ENCODE measurements at places on chromosomes 1 and 21.

DNA sequence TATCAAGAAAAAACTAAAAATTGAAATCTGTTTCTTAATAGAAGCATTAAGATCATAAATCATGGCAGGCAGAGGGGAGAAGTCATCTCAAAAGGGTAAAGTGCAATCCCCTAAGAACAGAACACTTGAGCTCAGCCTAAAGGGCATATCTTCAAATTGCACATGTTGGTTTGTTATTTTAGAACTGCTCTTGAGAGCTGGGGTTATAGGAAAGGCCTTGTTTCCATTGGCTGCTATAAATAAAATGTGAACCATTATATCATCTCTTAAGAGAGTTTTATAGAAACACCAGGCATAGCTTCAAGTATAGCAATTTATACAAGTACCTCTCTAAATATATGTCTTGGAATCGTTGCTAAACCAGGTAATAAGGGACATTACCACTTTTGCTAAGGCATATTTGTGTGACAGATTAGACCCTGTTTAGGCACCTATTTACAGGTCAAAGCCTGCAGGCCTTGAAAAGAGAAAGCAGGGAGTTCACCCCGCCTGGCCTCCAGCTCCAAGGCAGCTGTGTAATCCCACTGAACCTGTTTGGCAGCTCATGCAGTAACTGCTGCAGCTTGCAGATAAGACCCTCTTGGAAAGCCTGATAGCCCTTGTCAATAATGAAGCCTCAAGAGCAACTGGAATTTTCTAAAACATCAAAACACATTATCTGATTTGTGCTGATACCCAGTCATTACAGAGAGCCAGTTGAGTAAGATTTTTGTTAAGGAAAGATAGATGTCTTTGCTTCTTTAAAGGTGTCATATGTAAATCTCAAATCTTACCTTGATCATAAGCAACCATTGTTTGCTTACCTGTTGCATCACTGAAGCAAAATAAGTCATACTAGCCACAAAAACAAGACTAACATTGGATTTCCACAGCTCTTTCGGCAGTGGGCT is 24.2 kb upstream of the SYDE2 start:
- no peak for DNase-seq

GRCh38 chr1:89259283-89259971 is 13.2 kb downstream of the GBP5 start:
- DNase-seq = no peak

GRCh38 chr1:203172184-203173010 is 3.2 kb downstream of the MYBPH start:
- DNase-seq = no peak

- no peak for DNase-seq
Measured at GRCh38 chr1:10834770-10835412, 38.4 kb upstream of the CASZ1 start.

DNA sequence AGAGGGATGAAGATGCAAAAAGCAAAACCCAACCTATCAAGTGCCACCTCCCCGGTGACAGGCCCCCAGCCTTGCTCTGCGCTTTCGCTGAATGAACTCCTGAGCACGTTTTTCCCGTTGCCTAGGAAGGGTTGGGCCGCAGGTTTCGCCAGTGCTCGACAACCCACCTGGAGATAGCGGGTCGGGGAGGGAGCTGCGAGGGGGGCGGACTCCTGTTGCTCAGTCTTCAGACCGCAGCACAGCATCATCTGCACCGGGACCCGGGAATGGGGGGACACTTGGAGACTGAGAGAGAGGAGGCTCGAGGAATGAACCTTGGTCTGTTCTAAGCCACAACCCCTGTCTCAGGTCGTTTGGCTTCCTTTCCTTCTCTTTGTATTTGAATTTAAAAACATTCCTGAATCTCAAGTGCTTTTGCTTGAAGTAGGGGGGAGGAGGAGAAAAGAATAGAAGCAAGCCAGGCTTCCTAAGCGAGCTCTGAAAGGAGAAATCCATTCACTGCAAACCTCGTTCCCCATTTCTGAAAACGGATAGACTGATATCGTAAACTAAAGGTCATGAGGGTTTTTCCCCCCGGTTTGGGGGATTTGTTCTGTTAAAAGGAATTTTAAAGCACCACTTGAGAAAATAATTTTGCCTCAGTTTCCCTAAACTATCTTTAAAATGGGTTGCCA is 1.2 kb downstream of the AK5 start:
- DNase-seq = no peak

DNA sequence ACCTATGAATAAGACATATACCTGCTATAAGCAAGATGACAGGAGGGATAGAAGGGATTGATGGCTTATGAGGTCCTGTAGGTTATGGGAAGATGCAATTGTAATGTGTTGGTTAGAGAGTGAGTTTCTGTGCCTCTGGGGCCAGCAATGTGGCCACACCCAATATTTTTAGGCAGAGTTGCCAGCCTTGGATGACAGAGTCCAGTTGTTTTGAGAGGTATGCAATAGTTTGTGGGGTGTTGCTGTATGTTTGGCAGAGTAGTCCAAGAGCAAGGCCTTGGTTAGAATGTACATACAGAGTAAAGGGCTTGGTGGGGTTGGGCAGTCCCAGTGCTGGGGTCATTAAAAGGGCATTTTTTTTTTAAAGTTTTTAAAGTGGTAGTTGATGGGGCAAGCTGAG is 36.6 kb upstream of the PLA2G5 start:
- no peak for DNase-seq

- no peak for DNase-seq
Measured at GRCh38 chr1:66642992-66643391, 109.0 kb downstream of the SGIP1 start.

- no peak for DNase-seq
Measured at GRCh38 chr1:191707288-191707687, 451.0 kb upstream of the RGS18 start.

GRCh38 chr1:190880352-190880751 is 402.7 kb upstream of the BRINP3 start:
- DNase-seq = no peak

GRCh38 chr1:240414237-240414636 is 197.7 kb downstream of the GREM2 start:
- DNase-seq = peak; percentile 66

GRCh38 chr1:24636661-24637357 is 6.3 kb upstream of the SRRM1 start:
- no peak for DNase-seq

DNA sequence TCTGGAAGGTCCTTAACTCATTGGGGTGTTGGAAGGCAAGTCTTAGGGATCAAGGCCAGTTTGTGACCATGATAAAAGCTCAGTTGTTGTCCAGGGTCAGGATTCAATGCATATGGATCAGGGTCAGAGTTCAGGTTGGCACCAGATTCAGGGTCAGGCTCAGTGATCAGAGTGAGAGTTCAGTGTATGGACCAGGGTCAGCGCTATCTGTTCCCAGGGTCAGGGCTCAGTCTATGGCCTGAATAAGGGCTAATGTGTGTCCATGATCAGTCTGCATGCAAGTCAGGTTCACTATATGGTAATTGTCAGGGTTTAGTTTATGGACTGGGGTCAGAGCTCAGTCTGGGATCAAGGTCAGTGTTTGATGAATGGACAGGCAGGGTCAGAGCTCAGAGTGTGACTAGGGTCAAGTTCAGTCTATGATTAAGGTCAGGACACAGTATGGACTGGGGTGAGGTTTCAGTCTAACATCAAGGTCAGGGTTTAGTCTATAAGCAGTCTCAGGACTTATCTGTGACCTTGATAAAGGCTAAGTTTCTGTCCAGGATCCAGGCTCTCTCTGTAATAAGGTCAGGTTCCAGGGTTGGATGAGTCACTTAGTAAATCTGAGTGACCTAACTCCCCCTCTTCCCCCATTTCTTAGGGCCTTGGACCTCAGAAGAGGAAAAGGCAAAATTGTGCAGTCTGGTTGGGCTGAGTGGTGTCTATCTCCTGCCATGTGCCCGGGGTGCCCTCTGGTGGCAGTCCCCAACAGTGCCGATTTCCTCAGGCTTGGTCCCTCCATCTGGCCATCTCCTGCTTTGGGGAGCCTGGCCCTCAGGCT is 23.8 kb downstream of the KNCN start:
- peak; percentile 47 for DNase-seq

DNA sequence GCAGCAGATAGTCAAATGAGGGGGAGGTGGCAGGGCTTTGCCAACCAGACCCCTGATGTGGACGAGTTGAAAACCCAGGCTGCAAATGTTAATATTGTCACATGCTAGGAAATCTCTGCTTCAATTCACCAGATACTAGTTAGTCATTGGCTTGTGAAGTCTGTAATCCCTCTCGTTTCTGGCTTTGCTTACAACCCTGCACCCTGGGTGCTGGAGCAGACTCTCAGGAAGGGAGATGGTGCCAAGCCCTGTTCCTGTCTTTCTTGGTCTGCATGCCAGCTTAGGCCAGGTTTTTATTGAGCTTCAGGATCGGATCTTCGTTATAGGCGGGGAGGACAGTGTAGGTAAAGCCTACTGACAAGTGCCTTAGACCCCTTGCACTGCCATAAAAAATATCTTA is 53.3 kb downstream of the MDM4 start:
- no peak for DNase-seq

- no peak for DNase-seq
Measured at GRCh38 chr1:200471739-200472138, 61.9 kb upstream of the ZNF281 start.

DNA sequence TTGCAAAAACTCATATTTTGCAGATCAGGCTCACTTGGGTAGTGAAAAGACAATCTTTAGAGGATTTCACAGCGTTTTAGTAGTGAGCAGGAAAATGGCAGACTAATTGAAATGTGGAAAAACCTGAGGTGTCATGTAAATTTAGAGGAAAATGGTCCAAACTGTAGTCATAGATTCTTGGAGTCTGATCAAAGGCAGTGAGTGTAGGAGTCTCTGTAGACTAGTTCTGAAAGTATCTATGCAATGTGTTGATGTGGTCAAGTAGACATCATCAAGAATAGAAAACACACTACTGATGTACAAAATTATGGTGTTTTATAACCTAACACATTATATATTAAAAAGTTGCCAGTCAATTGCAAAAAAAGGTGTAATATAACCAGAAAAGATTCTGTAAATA is 143.2 kb upstream of the C1orf105 start:
- DNase-seq = no peak

GRCh38 chr1:228270032-228270431 is 62.2 kb downstream of the OBSCN start:
- DNase-seq = no peak

- DNase-seq = no peak
Measured at GRCh38 chr1:224675590-224675989, 59.5 kb downstream of the CNIH3 start.

GRCh38 chr1:240993004-240993403 is 364.0 kb downstream of the RGS7 start:
- no peak for DNase-seq

- peak; percentile 24 for DNase-seq
Measured at GRCh38 chr1:14794136-14794768, 195.8 kb downstream of the KAZN start.

DNA sequence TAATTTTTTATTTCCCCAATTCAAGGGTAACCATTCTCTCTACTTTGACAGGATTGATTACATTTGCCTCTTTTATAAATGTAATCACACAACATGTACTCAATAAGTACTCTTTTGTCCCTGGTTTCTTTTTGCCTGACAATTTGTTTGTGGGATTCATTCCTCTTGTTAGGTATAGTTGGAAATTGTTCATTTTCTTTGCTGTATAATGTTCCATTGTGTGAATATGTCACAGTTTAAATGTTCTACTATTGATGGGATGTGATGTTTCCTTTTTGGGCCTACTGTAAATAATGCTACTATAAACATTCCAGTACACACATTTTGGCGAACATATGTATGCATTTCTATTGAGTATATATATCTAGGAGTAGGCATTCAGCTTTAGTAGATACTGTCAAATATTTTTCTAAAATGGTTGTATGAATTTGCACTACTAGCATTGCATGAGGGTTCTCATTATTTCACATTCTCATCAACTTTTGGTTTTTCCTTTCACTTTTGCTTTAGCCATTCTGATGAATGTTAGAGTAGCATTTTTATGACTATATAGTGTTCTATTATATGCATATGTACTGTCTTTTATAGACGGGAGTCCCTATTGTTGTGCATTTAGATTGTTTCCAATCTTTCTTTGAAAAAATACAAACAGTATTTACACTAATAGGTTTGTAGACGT is 35.0 kb upstream of the PRKACB start:
- no peak for DNase-seq

- no peak for DNase-seq
Measured at GRCh38 chr1:91827087-91827458, 58.9 kb downstream of the TGFBR3 start.

GRCh38 chr1:24786191-24786590 is 40.9 kb downstream of the CLIC4 start:
- no peak for DNase-seq

- no peak for DNase-seq
Measured at GRCh38 chr1:211684791-211685190, 9.4 kb upstream of the NEK2 start.

DNA sequence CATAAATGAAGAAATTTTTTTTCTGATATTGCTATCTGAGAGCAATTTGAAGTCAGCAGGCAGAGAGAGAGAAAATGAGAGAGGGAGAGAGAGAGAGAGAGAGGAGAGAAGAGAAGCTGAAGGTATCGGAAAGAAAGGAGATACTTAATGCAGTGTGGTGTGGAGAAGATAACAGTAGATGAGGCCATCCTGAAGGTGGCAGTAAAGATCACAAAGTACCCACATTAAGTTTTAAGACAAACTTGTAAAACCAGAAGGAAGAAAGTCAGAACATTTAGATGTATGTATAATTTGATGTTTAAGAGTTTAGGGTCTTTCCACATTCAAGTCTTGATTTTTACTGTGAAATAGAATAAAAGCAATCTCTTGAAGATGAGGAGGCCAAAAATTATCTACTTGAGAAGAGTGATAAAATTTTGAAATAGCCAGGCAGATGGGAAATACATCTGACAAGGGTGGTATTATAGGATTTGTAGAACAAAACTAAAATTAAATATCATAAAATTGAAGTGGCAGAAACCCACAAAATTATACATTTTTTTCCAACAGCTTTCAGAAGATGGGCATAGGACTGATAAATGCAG is 1753.4 kb downstream of the MRPL39 start:
- no peak for DNase-seq

- DNase-seq = peak; percentile 27
Measured at GRCh38 chr1:73832276-73833181, 365.4 kb downstream of the LRRIQ3 start.

- DNase-seq = no peak
Measured at GRCh38 chr1:202069662-202070061, 53.1 kb upstream of the GPR37L1 start.

GRCh38 chr1:52679048-52679447 is 19.1 kb downstream of the COA7 start:
- DNase-seq = no peak

GRCh38 chr1:24955161-24955560 is 25.1 kb upstream of the RUNX3 start:
- DNase-seq = peak; percentile 24

DNA sequence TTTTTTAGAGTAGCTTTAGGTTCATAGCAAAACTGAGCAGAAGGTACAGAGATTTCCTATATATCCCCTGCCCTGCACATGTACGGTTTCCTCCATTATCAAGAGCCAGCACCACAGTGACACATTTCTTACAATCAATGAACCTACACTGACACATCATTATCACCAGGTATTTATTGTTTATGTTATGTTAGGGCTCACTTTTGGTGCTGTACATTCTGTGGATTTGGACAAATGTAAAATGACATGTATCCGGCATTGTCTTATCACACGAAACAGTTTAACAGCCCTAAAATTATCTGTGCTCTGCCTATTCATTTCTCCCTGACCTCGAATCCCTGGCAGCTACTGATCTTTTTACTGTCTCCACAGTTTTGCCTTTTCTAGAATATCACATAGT is 93.7 kb upstream of the DPH5 start:
- no peak for DNase-seq
